ENCODE measurements at places on chromosomes 4 and X. TPM values are rescaled to one million over a fixed set of nuclear protein-coding genes. Genes with fewer than 3 reads are reported as not detected.

RBM46 gene
- total RNA-seq = not detected

C4orf36 gene
- total RNA-seq = 0.85 TPM

TCEAL9 gene
- total RNA-seq = 20.9 TPM

AKAP4 gene
- total RNA-seq = not detected

EGF gene
- total RNA-seq = 1.6 TPM

PLS3 gene
- 33.0 TPM for total RNA-seq

PTTG2 gene
- total RNA-seq = 0.77 TPM

DMD gene
- total RNA-seq = 140 TPM

RNF175 gene
- 0.63 TPM for total RNA-seq

SPIN2A gene
- total RNA-seq = 0.49 TPM

MAGEA3 gene
- total RNA-seq = not detected

NAP1L3 gene
- 1.4 TPM for total RNA-seq

TMSB15C gene
- total RNA-seq = 0.87 TPM

HERC5 gene
- 4.0 TPM for total RNA-seq

COL4A5 gene
- 5.6 TPM for total RNA-seq

KIF4A gene
- total RNA-seq = 1.5 TPM

RHOXF1 gene
- total RNA-seq = 0.66 TPM

RAB33A gene
- total RNA-seq = 0.38 TPM

VGLL1 gene
- total RNA-seq = not detected

MAGEB1 gene
- not detected for total RNA-seq

ZFP92 gene
- total RNA-seq = 0.17 TPM

CNKSR2 gene
- 0.23 TPM for total RNA-seq

AMBN gene
- not detected for total RNA-seq

CYTL1 gene
- total RNA-seq = not detected

TLR7 gene
- total RNA-seq = 0.81 TPM

PDGFRA gene
- 31.6 TPM for total RNA-seq

PDGFC gene
- total RNA-seq = 6.1 TPM

CFP gene
- 4.0 TPM for total RNA-seq

KLHL34 gene
- total RNA-seq = 2.5 TPM

RAB40A gene
- total RNA-seq = not detected

TFE3 gene
- total RNA-seq = 26.6 TPM

SSX2B gene
- total RNA-seq = not detected

DKK2 gene
- 0.36 TPM for total RNA-seq

FAM149A gene
- total RNA-seq = 16.3 TPM

PAGE4 gene
- not detected for total RNA-seq

LRIT3 gene
- total RNA-seq = not detected

GAGE12F gene
- total RNA-seq = not detected

ADGRL3 gene
- total RNA-seq = 4.3 TPM
